ENCODE measurements at places on chromosomes 7 and 10. TPM values are rescaled to one million over a fixed set of nuclear protein-coding genes. Genes with fewer than 3 reads are reported as not detected.

The CAV1 gene
- total RNA-seq = 1,552 TPM

The RAMP3 gene
- not detected for total RNA-seq

The FGFR2 gene
- 0.20 TPM for total RNA-seq

DNA sequence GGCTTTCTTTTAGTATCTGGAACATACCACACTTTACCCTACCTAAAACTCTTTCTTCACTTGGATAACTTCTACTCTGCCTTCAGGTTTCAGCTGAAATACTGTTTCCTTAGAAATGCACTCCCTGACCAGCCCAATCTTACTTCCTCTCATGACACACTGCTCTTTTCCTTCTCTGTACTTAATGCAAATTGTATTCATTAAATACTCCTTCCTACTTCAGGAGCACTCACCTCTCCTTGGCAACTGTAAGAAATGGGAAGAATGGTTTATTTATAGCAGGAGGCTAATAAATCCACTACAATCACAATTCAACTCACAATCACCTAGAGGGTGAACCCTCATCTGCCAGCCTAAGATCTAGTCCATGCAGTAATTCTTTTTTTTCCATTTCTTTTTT is 15.2 kb downstream of the ZCWPW1 start:
- DNase-seq = no peak

DNA sequence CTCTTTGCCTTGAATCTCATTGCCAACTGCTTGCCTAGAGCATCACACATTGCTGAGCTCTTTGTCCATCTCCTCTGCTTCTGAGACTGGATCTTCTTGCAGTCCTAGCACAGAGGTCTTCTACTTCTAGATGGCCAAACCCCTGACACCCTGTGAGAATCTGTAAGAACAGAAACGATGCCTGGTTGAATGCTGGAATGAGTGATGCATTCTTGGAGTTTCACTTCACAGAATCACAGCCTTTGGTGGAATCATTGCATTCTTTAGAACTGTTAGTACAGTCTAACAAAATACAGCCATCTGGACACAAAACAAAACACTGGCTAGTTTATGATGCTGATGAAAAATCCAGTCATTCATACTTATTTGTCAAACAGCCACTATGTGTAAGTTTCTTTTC is 141.7 kb upstream of the ITGB1 start:
- DNase-seq = no peak
